ENCODE measurements at places on chromosomes 5 and 9. TPM values are rescaled to one million over a fixed set of nuclear protein-coding genes. Genes with fewer than 3 reads are reported as not detected.

CD72 gene
- polyA plus RNA-seq, result not detected

RNF183 gene
- polyA plus RNA-seq, result not detected

ZNF366 gene
- not detected for polyA plus RNA-seq

PAPPA gene
- 0.29 TPM for polyA plus RNA-seq

SVEP1 gene
- 0.28 TPM for polyA plus RNA-seq

PDZD2 gene
- 12.9 TPM for polyA plus RNA-seq

LCN2 gene
- not detected for polyA plus RNA-seq

RNF208 gene
- polyA plus RNA-seq, result 5.0 TPM

SPATA9 gene
- 0.62 TPM for polyA plus RNA-seq

PCDHA10 gene
- 23.1 TPM for polyA plus RNA-seq

FLT4 gene
- polyA plus RNA-seq, result not detected

PTGS1 gene
- polyA plus RNA-seq, result not detected

PCDHB5 gene
- 2.1 TPM for polyA plus RNA-seq

CORO2A gene
- polyA plus RNA-seq, result not detected

IFNE gene
- polyA plus RNA-seq, result not detected

MCCC2 gene
- 17.9 TPM for polyA plus RNA-seq

PCDHA3 gene
- 3.8 TPM for polyA plus RNA-seq

NEURL1B gene
- not detected for polyA plus RNA-seq

PCDHA9 gene
- 0.16 TPM for polyA plus RNA-seq

SLCO4C1 gene
- polyA plus RNA-seq, result 0.90 TPM

EGFLAM gene
- polyA plus RNA-seq, result not detected

PCDHGA9 gene
- 1.9 TPM for polyA plus RNA-seq

TNC gene
- 2.9 TPM for polyA plus RNA-seq

Data from Purkinje cell (primary cell).